GF-D8 (cell line): ENCODE measurements at places on chromosomes 6 and 20.

GRCh38 chr20:51807720-51808250, 5.5 kb upstream of the SALL4 start:
- no peak for DNase-seq

GRCh38 chr6:135657207-135657606, 159.7 kb upstream of the AHI1 start:
- no peak for DNase-seq

- no peak for DNase-seq
Measured at GRCh38 chr6:692356-692851, 535 bp downstream of the EXOC2 start.

DNA sequence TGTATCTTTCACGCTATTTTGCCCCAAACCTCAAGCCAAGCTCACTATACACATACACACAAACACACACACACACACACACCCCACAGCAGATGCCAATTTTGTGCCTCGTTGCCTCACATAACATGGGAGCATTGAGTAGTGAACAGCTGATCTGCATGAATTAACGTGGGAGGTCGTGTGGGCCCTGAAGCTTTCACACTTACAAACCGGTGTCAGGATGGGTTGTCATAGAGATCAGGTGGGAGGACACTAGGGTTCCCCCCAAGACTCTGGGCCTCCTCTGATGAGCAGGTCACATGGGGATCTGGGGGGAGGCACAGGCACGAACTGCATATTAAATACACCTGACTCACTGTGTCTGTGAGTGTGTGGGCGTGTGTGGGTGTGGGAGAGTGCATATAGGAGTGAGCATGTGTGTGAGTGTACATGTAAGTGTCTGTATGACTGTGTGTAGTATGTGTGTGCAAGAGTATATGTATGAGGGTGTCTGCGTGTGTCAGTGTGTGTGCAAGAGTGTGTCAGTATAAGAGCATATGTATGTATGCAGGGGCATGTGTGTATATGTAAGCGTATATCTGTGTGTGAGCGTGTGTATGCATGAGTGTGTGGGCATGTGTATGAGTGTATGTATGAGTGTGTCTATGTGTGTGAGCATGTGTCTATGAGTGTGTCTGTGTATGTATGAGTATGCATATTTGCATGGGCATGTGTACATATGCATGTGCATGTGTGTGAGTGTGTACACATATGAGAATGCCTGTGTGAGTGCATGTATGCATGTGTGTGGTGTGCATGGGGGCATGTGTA, 370.4 kb downstream of the PREX1 start:
- no peak for DNase-seq

DNA sequence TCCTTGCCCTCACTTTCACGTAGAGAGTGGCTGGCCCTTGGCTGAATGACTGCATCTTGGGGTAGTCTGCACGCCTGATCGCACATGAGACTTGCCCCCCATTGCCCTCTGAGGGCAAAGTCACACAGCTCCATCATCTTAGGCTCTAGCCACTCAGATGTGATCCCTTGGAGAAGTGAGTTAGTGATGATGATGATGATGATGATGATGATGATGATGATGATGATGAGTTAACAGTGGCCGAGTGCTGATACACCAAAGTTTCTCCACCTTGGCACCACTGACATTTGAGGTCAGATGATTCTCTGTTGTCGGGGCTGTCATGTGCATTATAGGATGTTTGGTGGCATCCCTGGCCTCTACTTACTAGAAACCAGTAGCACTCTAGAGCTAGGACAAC, 84.0 kb downstream of the PREX1 start:
- no peak for DNase-seq

GRCh38 chr20:64112691-64113443, 5.5 kb upstream of the NPBWR2 start:
- no peak for DNase-seq

DNA sequence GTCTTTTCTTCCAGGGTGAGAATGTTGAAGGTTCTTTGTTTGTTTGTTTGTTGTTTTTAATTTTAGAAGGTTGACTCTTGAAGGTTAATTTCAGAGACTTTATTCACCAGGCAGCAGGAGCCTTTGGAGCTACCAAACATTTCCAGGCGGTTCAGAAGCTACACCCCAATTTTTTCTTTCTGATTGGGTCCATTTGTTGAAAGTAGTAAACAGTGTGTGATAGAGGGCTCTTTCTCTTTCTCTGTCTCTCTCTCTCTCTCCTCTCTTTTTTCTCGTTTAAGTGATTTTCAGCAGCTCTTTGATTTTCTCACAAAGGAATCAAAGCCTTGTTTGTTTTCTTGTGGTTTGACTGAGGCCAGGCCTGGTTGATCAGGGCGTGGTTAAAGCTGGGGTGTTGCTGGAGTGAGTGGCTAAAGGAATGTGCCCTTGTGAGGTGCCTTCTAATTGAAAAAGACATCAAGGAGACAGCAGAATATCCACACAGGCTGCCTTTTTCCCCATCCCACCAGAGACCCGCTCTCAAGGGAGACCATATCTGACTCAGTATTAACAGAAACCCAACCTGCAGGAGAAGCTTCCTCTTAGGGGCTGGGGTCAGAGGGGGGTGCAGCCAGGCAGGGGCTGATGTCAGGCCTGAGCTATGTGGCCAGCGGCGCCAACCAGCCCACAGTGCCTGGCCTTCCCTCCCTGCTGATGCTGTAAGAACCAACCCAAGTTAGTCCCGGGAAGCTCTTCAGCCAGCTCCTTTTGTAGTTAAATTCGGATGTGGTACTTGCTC, 40.4 kb upstream of the NAA20 start:
- DNase-seq: no peak
